ENCODE measurements at places on chromosomes 1 and 21.
A peak's percentile ranks its signal among the peaks of the same experiment; 100 is the strongest.

GRCh38 chr1:998995-999724 lies 737 bp downstream of the HES4 start:
- DNase-seq: no peak

GRCh38 chr1:9202240-9202870 lies 32.2 kb upstream of the H6PD start:
- no peak for DNase-seq

DNA sequence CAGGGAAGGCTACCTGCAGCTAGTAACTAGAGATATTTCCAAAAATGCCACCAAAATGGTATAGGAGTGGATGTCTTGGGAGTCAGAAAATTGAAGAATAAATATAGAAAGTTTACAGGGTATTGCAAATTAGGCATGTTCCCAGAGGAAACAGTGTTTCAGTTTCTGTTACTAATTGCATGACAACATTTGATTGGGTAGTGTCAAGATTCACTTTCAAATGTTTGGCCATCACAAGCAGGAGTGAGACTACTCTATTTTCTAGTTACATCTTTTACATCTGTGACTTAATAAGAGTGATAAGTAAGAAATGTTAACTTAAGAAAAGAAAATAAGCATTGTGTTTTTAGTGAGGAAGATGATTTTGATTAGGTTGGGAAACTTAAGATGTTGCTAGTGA lies 30.2 kb downstream of the AMY1C start:
- no peak for DNase-seq

DNA sequence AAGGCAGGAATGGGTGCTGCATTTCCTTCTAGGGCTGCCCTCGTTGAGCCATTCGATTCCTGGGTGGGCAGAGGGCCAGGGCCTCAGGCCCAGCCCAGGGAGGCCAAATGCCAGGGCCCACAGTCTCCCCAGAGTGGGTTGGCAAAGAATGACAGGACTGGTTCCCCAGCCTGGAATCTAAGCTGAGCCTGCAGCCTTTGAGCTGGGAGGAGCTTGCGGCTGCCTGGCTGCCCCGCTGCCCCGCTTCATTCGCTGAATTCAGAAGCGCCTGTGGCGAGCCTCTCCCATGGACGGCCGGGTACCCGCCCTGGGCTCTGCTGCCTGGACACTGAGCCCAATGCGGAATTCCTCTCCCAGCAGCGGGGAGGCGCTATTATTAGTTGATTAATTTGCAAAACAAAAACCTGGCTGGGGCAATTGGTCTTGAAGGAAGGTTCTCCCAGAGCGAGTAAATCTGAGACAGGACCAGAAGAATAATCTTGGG lies 32.3 kb upstream of the TARDBP start:
- DNase-seq: peak; percentile 64

GRCh38 chr1:65048335-65048734 lies 82.0 kb upstream of the JAK1 start:
- no peak for DNase-seq

- no peak for DNase-seq
These were observed 2.0 kb downstream of the LORICRIN start for GRCh38 chr1:153261281-153262069.

GRCh38 chr1:46186076-46186475 lies 9.8 kb upstream of the P3R3URF start:
- no peak for DNase-seq

DNA sequence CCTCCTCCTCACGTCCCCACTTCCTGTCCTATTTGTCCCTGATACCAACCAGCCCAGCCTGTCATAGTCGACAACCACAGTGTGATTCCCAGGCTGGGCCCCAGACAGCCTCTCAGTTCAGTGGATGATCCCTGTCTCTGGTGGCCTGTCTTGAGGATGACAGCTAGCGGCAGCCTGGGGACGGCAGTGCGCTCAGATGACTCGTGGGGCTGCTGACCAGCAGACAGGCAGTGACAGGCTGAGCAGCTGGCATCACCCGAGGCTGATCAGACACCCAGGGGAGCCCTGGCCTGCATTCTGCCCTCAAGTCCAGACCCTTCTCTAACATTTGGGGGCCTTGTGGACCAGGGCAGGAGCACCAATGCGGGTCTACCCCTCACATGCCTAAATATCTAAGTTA lies 21.0 kb downstream of the NKAIN1 start:
- no peak for DNase-seq

GRCh38 chr1:60149251-60149650 lies 75.7 kb upstream of the C1orf87 start:
- DNase-seq: no peak

DNA sequence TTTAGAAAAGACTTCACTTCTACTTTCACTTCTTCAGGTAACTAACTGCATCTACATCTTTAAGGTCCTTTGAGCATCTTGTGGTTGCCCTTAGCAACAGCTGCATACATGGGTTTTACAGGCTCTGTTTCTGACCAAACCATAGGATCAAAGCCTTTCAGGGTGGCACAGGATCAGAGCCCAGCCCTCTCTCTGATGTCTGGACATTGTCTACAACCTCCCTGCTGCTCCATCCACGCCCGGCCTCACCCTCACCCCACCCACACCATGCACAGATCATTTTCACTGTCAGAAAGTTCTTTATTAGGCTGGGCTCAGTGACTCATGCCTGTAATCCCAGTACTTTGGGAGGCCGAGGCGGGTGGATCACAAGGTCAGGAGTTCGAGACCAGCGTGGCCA lies 5.2 kb downstream of the NCF2 start:
- DNase-seq: no peak

- DNase-seq: no peak
These were observed 344.6 kb downstream of the LMO4 start for GRCh38 chr1:87673309-87673708.

- DNase-seq: no peak
These were observed 46.1 kb downstream of the MEGF6 start for GRCh38 chr1:3564921-3565831.

GRCh38 chr1:221783936-221784335 lies 42.0 kb upstream of the DUSP10 start:
- no peak for DNase-seq

- DNase-seq: no peak
These were observed 12.5 kb downstream of the NPHP4 start for GRCh38 chr1:5979536-5980313.

DNA sequence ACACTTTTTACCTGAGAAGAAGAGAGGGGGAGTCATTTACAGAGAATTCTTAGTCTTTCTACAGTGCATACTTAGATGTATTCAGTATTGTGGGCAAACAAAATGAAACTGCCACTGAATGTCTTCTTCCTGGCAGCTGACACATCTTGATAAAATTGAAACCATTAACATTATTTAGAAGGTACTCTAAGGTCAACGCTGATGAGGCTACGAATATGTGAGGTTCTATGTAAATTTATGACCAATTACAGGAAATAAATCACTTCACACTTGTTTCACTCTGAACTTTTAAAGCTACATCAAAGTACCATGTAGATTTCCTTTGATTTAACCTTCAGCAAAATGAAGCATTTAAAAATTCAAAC lies 51.3 kb upstream of the GFI1 start:
- DNase-seq: no peak

DNA sequence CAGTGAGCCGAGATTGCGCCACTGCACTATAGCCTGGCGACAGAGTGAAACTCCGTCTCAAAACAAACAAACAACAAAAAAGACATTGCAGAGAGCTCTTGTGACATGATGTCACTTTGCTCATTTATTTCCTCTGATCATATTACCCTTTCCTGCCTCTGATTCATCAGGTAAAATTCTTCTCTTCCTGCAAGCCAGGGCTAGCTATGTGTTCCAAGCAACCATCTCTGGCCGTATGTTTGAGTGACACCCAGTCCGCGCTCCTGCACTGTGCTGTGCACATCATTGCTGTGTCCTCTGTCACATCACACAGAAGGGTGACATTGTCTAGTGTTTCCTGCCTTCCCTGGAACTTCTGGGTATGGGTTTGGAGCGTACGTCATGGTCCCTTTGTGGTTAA lies 251.3 kb downstream of the PCP4 start:
- DNase-seq: no peak

- DNase-seq: no peak
These were observed 812 bp upstream of the ARF1 start for GRCh38 chr1:228081578-228082213.

DNA sequence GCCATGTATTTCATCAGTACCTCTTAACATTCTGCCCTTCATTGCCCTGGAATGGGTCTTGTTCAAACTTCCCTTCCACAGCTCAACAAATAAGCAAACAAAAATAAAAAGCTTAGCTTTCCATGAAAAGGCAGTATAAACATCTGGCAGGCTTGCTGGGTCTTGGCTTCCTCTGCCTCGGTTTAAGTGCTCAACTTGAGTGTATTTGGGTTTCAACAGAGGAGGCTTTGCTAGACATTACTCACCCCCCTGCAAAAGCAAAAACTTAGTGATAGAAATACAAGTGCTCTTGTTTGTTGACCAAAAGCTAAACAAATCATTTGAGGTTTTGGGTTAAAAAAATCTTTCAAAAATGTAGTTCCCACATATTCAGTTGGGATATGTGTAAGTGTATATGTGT lies 518.5 kb downstream of the PLPP3 start:
- no peak for DNase-seq

DNA sequence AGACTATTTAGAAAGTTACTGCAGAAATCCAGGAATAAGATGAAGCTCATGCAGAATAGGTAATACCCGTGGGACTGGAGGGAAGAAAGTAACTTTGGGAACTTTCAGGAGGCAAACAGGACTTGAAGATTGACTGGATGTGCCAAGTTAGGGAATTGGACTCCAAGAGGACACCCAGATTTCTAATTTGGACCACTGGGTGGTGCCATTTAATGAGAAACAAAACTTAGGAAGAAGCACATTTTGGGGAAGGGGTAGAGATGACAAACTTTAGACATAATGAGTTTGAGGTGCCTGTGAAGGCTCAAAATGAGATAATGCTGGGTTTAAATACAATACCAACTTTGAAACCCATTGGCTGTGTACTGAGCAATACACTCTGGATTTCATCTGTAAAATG lies 3.3 kb upstream of the B4GALT3 start:
- DNase-seq: no peak

GRCh38 chr1:86773341-86774288 lies 69.2 kb downstream of the SH3GLB1 start:
- DNase-seq: no peak

GRCh38 chr1:62435231-62436038 lies 1.4 kb upstream of the USP1 start:
- DNase-seq: no peak

- DNase-seq: no peak
These were observed 39.5 kb downstream of the LRRC8B start for GRCh38 chr1:89563957-89564604.

DNA sequence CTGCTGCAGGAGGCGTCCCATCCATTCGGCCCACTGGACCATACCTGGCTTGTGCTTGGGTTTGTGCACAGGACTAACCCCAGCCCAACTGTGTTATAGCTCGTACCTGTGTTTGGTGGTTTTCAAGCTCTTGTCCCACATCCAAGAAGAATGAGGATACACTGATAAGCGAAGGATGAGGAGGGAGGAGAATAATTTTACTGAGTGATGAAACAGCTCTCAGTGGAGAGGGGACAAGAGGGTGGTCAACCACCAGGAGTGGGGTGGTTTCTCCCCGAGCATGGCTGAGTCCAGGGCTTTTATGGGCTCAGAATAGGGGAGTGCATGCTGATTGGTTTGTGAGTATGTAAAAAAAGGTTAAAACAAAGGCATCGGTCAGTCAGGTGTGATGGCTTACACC lies 12.1 kb upstream of the USP48 start:
- DNase-seq: no peak

DNA sequence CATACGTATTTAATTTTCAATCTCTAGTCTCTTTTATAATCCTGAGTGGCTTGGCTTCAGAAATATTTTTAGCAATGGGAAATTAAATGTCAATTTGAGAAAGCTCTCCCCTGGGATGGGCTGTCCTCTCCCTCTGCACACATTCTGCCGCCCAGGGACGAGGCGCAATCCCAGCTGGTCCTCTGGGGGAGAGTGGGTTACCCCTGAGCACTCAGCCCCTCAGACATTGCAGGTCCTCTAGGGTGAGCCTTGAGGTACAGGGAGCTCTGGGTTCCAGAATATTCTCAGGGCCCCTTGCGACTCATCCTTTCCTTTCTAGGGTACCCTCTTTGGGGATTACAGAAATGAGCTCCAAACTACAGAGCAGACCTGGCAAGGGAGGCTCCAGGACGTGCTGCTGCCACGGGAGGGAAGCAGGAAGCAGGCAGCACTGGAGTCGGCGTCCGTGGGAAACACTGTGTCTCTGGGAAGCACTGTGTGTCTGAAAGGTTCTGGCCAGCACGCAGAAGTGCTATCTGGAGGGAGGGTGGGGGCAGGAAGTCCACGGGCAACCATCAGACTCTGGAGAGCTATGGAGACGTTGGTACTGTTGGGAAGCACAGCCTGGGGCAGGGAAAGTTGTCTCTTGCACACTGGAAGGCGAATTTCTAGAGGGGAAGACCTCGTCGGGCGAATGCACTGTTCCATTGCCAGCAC lies 343.3 kb upstream of the VAMP3 start:
- no peak for DNase-seq

- no peak for DNase-seq
These were observed 118.0 kb upstream of the PLPPR4 start for GRCh38 chr1:99146129-99146848.

DNA sequence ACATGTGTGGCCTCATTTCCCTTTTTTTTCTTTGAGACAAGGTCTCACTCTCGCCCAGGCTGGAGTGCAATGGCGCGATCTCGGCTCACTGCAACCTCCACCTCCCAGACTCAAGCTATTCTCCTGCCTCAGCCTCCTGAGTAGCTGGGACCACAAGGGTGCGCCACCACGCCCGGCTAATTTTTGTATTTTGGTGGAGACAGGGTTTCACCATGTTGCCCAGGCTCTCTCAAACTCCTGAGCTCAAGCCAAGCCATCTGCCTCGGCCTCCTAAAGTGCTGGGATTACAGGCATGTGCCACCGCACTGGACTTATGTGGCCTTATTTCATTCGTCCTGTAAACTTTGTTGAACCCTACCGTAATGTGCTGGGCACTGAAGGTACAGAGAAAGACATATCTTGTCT lies 569 bp upstream of the WARS2 start:
- DNase-seq: no peak

- DNase-seq: no peak
These were observed 26.9 kb downstream of the RAD54L start for GRCh38 chr1:46274225-46275029.

GRCh38 chr1:169644297-169644696 lies 14.4 kb upstream of the SELP start:
- no peak for DNase-seq

Data from fibroblast of the conjunctiva (primary cell).